ENCODE measurements at places on chromosomes 13 and 19.

GRCh38 chr13:103246581-103247200 lies 180.5 kb upstream of the SLC10A2 start:
- DNase-seq, result no peak

DNA sequence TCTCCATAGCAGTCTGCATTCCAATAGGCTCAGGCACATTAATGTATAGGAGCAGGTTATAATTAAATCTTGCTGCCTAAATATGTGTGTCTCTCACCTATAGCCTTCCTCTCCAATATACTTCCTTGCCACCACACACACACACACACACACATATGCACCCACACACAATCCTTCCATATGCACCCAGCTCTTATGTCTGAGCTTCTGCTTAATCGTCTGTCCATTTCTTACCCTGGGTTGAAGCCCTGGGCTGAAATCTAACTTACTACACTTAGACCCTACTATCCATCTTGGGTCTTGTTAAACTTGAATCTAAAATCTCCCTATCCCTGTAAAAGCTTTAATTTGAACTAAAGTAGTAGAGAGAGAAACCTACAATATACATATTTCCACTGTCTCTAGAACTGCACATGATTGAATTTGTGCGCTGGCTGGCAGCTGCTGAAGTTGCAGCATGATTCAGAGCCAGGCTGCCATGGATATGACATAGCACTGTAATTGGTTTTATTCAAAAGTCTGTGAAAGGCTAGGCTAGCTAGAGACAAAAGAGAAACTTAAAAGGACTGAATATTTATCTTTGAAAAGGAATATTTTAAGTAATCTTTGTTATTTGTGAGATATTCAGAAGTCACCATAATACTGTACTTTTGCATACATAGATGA lies 25.7 kb upstream of the FREM2 start:
- no peak for DNase-seq

- no peak for DNase-seq
Observed at GRCh38 chr19:43639519-43640423, at the start of gene CADM4. TSS of gene CADM4 (minus strand) at chr19:43639850. CDS start at chr19:43639790, 60 bp downstream.

GRCh38 chr13:93539914-93540313 lies 313.3 kb downstream of the GPC6 start:
- DNase-seq, result no peak

DNA sequence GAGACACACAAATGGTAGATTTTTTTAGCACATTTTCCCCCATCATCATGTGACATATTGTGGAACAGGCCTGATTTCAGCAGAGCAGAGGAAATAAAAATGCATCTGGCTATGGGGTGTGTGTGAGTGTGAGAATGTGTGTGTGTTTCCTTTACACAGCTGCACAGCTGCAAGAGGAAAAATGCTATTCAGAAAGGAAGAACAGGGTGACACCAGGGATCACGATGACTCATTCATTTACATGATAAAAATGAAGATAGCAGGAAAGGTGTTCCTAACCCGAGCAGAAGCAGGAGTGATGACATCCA lies 469.5 kb upstream of the TSHZ3 start:
- DNase-seq, result no peak

- DNase-seq, result no peak
Observed at GRCh38 chr19:55484593-55485438, at the start of gene NAT14. TSS of gene NAT14 (plus strand) at chr19:55485188. CDS start at chr19:55485709, 521 bp downstream.

DNA sequence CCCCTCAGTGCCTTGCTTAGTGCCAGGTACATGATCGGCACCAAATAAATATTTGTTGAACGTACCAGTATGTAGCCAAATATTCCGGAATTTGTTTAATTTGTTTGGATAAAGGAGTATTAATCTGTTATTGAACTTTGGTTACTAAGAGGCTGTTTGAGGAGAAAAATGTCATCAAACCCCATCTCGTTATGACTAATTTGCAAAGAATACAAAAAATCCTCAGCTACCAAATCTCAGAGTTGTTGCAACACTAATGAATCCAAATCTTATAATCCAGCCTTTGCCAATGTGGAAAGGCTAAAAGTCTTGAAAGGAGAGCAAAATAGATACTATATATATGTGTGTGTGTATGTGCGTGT lies 79.5 kb downstream of the KLF5 start:
- DNase-seq, result no peak

- no peak for DNase-seq
Observed at GRCh38 chr19:44752123-44752815, 3.8 kb downstream of the BCL3 start.

- no peak for DNase-seq
Observed at GRCh38 chr19:10631874-10632273, 6.5 kb downstream of the SLC44A2 start.

GRCh38 chr13:23889615-23890607 lies 711 bp upstream of the MIPEP start:
- DNase-seq, result no peak

GRCh38 chr13:106183410-106184065 lies 351.9 kb downstream of the EFNB2 start:
- no peak for DNase-seq

- DNase-seq, result no peak
Observed at GRCh38 chr13:76123548-76123947, 487.4 kb downstream of the LMO7 start.

DNA sequence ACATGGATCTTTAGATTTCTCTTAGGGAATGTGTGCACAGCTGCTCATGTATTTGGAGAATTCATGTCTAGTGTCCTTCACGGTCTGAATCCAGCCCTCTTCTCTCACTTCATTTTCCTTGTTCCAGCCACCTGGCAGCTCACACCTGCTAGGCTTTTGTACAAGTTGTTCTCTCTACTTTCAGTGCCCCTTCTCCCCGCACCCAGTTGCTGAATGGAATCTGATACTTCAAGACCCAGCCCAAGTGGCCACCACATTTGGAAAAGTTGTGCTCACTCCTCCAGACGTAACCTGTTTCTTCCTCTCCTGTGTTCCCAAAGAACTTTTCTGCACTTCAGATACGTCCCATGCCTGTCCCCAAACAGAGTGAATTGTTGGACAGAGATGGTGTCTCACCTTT lies 235.6 kb downstream of the SHISA2 start:
- no peak for DNase-seq

DNA sequence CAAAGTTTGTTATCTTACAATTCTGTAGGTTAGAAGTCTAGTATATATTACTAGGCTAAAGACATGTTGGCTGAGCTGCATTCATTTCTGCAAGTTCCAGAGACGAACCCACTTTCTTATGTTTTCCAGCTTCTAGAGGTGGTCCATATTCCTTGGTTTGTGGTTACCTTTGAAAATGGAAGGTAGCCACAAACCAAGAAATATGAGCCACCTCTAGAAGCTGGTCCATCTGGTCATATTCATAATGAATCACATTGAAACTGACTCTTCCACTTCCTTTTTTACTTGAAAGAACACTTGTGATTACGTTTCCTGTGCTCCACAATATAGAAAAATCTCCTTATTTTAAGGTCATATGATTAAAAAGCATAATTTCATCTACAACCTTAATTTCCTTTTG lies 943.0 kb upstream of the PCDH9 start:
- DNase-seq, result no peak

- DNase-seq, result no peak
Observed at GRCh38 chr19:45468159-45468651, 409 bp downstream of the FOSB start.

DNA sequence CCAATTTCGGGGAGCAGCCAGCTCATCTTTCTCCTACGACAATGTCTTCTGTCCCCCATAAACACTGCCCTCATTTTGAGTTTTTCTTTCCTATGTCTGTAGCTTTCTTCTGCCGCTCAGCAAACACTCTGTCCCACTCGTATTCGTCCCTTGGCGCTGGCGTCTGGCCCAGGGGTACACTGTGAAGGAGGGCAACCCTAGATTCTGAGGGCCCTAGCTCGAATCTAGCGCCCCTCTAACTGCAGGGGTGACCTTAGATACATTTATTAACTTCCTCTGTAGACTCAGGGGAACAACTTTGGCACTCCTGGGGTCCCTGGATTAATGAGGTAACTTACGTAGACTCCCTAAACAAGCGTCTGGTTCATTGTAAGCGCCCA lies 677 bp upstream of the LRCH1 start:
- no peak for DNase-seq

- DNase-seq, result no peak
Observed at GRCh38 chr19:6588508-6589345, 2.2 kb downstream of the CD70 start.

GRCh38 chr13:112898621-112899280 lies 70.3 kb upstream of the MCF2L start:
- DNase-seq, result no peak

DNA sequence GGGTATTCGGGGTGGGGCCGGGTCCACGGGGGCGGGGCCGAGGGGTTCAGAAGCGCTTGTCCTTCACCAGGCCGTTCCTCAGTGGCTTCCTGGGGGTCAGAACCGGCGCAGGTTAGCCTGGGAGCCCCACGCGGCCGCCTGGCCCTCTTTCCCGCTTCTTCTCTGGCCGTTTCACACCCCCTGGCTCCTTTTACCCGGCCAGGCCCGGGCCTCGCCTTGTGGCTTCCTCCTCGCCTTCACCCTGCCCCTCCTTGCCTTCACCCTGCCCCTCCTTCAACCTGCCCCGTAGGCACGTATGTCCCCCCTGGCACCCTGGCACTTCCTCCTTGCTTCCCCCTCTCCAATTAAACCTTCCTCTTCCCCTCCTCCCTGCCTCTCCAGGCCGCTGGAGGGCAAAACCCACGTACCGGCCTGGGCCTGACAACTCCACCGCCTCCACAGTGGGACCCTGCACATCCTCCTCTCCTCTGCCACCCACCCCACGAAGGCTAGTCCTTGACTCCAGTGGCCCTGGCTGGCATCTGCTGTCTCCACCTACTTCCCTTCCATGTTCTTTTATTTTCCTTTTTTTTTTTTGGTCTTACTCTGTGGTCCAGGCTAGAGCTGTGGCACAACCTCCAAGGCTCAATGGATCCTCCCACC lies 25.3 kb downstream of the CERS1 start:
- DNase-seq, result no peak

- no peak for DNase-seq
Observed at GRCh38 chr13:31166591-31166990, 4.9 kb upstream of the HSPH1 start.

DNA sequence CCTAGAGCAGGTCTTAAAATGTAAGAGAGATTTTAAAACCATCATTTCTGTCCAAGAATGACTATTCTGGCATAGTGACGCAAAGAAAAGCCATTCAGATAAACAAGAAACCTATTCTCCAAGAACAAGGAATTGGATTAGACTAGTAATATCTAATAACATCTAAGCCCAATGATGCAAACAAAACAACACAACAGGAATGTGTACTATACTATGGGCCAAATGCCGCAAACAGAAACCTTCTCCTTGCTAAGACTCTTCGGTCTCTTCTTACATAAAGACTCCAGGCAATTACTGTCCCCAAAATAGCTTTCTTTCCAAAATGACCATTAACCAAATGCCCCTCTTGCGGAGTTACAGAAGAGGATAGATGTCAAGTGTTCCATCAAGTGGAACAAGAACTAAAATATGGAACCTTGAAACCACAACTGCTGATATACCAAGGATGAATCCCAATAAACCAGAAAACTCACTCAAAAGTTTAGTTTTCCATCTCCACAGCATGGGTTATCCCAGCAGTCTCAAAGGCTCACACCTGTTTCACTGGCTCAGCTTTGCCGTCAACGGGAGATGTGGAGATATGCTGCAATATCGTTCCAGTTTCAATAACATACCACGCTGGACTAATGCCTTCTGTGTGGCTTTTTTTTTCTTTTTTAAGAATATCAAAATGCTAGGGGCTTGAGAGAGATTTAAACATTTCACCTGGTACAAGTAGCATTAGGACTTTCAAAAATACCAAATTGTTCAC lies 76.2 kb downstream of the FOXO1 start:
- no peak for DNase-seq

DNA sequence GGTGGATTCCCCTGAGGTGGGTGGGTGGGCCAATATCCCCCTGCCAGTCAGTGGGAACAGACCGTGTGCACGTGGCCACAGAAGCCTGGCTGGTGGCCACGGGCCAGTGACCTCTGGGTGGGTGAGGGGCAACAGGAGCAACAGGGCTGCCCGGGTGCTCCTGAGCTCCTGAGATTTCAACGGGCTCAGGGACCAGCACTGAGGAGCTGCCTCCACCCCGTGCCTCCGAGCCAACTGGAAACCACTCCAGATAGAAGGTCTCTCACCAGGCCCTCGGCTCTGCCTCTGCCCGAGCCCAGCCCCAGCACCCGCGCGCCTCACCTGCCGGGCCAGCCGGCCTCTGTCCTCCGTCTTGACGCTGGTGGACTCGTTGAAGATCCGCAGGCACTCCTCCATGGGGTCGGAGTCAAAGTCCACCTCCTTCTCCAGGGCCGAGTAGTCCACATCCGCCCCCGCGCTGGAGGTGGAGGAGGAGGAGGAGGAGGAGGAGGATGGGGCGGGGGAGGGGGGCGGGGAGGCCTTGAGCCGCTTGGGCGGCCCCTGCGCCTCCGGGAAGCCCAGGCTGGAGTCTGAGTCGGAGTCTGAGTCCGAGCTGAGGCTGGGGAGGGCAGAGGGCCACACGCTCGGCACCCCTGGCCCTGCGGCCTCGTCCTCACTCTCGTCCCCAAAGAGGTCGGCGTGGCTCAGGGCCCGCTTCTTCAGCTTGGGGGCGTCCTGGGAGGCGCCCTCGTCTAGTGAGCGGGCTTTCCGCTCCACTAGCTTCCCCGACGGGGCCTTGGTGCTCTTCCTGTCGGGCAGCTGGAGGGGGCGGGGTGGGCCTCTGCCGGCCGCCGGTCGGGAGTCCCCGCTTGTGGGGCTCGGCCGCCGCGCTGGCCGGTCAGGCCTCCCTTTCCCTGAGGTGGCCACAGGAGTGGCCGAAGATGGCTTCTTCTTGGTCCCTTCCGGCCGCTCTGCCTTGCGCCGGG lies 14.8 kb upstream of the ATP8B3 start:
- no peak for DNase-seq

- no peak for DNase-seq
Observed at GRCh38 chr13:78586706-78587105, 16.6 kb downstream of the POU4F1 start.

DNA sequence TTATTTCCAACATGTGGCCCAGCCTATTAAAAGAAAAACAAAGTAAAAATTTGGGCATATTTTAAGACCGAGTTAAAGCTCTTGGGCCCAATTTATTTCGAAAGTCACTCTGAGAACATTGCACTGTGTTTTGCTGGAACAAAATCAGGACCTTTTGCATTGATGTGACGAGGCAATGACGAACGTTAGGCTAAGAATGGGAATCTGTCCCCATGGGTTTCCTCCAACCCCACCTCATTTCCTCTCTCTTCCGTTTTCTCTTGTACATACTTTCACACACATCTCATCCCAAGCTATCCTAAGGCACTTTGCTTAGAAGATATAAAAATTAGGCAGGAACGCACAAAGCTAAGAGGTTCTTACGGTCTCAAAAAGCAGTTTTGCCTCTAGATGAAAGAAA lies 22.1 kb downstream of the EDNRB start:
- DNase-seq, result peak; percentile 29

DNA sequence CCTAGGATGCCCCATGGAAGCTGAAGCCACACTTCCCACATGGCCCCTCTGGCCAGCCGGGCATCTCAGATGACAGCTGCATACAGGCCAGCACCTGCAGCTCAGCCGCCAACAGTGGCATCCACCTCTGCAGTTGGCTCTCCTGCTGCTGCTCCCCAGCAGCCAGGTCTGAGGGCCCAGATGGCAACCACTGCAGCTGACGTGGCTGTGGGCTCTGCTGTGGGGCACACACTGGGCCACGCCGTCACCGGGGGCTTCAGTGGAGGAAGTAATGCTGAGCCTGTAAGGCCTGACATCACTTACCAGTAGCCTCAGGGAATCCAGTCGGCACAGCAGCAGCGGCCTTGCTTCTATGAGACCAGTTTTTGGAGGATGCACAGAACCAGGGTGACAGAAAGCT lies 45.3 kb upstream of the LSM14A start:
- DNase-seq, result no peak

GRCh38 chr19:3580156-3580934 lies 4.9 kb upstream of the GIPC3 start:
- peak; percentile 66 for DNase-seq

GRCh38 chr19:3932931-3933810 lies at the start of gene NMRK2:
TSS of gene NMRK2 (plus strand) at chr19:3933069. CDS start at chr19:3933672, 603 bp downstream.
- no peak for DNase-seq
